NCI-H1105 (cell line): ENCODE measurements at places on chromosomes 4 and X.

- DNase-seq = peak; percentile 68
Observed at GRCh38 chrX:46573331-46573891, at the start of gene CHST7. Gene CHST7 (plus strand): TSS chrX:46573765. CDS start chrX:46573932, 167 bp downstream.

DNA sequence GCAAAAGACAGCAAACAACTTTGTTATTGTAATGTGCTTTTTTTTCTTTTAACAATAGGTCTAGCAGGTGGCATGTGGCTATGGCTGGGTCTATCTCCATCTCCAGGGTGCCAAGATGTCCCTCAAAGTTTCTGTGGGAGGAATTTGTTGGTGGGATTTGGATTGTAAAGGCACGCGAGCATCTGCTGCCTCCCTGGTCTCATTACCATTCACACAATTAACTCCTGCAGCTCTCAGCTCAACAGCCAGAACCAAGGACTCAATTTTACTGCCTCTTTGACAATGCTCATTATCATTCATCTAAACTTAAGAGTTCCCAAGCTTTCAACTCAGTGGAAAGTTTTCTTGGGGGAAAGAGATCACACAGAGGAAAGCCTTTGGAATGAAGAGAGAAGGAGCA is 10.9 kb upstream of the PCDH18 start:
- DNase-seq = no peak

DNA sequence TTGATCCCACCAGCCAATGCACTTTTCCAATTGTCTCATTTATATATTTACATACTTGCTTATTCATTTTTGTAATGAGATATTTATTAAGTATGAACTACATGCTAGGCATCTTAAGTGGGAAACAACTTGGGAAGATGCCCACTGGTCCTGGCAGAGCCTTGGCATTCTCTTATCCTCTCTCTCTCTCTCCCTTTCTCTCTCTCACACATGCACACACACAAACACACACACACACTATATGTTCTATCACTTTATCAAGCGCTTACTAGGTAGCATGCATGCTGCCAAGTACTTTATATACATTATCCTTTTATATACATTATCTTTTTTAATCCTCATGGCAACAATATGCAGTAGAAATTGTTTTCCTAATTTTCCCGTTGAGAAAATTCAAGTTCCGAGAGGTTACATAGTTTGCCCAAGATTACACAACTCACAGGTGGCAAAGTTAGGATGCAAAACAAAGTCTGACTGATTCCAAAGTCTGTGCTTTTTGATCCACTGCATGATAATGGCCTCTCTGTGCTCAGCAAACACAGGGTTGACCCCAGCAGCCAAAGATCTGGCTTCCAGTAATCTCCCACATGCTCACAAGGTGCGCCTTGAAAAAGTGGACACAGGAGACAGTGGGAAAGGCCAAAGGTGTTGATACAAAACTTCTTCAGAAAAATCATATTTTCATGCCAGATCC is 173.1 kb upstream of the KLF3 start:
- DNase-seq = no peak

DNA sequence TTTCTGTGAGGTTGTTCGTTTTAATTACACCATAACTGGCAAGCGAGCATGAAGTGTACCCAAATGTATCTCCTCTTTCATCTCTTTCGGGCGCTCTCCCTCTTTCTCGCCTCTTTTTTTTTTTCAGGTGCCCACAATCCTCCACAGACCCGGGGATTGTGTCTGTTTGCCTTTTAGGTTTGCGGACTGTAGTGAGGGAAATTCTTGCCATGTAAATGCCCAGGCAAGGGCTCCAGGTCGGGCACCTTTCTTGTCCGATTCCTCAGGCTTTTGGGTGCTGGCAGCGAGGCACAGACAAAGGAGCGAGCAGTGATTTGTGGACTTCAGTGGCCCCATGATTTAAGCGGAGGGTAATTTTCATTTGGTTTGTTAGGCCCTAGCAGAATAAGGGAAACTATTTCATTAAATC is 1.1 kb upstream of the PHOX2B start:
- DNase-seq = no peak

DNA sequence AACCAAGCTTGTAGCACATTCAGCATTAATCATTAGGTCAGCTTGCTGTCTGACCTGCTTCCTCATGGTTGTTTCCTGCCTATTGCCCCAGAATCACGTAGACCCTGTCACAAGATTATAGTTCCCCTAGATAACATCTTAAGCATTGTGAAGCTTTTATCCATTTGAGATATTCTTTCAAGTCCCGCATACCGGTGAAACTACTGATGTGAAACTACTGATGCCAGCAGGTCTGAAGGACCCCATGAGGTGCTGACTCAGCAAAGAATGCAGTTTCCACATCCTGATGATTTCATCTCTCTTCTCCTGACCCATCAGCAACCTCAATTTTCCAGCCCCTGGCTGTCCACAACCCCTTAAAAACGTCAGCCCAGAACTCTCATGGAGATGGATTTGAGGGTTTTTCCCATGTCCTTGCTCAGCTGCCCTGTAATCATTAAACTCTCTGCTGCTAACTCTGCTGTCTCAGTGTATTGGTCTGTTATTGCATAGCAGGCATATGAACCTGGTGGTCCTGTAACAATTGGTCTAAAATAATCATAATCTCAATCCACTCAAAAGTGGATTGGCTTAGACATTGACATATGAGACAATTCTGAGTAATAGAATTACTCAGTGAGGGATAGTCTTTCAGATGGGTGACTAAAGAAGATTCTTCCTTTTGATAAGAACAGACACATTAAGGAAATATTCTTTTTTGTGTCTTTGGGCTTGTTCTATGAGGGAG is 26.3 kb upstream of the UBA6 start:
- no peak for DNase-seq

GRCh38 chr4:18954538-18954937 is 933.0 kb upstream of the LCORL start:
- no peak for DNase-seq

DNA sequence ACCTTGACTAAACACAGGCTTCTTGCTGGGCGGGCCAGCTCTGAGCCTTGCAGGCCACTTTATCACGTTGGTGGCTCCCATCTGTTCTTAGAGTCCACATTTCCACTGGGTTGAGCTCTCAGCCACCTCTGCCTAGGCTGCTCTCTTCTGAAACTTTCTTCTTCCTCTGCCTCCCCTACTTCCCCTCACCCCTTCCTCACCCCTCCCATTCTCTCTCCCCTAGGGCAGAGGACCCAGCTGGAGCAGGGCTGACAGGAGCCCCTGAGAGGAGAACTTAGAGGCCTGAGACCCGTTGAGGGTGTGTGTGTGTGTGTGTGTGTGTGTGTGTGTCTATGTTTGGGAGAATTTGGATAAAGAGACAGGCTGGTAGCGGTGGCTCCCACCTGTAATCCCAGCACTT is 19.9 kb upstream of the TMSB4X start:
- no peak for DNase-seq

- DNase-seq = no peak
Observed at GRCh38 chrX:116667346-116668134, 204.8 kb upstream of the CT83 start.

DNA sequence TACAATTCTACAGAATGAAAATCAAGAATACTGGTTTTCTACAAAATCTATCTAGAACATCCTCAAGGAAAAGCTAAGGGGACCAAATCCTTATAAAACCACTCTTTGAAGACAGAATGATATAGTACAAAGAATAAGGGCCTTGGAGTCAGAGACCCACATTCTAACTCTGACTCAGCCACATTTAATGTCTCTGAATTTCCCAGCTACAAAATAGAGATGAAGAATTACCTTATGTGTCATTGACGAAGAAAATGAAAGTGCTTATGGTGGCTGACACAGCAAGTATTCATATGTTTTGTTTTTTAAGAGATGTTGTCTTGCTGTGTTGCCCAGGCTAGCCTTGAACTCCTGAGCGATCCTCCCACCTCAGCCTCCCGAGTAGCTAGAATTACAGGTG is 35.9 kb upstream of the CXorf38 start:
- DNase-seq = no peak

- DNase-seq = no peak
Observed at GRCh38 chr4:107780665-107781064, 44.1 kb upstream of the SGMS2 start.

- DNase-seq = no peak
Observed at GRCh38 chr4:10701702-10702460, 17.3 kb upstream of the CLNK start.
